ENCODE measurements at places on chromosomes 5 and 9.

GRCh38 chr5:58360794-58361193 lies 99.1 kb downstream of the PLK2 start:
- no peak for DNase-seq

DNA sequence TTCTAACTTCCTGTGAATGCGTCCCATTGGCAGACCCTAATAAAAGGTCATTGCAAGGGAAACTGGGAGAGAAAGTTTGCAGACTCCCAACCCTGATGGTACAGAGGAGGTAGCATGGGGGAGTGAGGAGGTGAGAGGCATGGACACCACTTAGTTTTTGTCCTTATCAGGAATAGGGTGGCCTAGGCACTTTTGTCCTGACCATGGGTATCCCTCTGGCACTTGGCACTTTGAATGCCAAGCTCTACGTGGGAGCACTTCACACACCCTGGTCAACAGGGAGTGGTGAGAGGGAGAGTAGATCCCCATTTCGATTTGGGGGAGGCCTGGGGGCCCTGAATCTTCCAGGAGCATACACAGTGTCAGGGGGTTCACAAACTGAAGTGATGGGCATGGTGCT lies 75.6 kb upstream of the SH3PXD2B start:
- no peak for DNase-seq

GRCh38 chr9:123678038-123678877 lies 251.7 kb downstream of the DENND1A start:
- no peak for DNase-seq

GRCh38 chr9:114378883-114379282 lies 8.9 kb downstream of the AKNA start:
- DNase-seq = no peak

DNA sequence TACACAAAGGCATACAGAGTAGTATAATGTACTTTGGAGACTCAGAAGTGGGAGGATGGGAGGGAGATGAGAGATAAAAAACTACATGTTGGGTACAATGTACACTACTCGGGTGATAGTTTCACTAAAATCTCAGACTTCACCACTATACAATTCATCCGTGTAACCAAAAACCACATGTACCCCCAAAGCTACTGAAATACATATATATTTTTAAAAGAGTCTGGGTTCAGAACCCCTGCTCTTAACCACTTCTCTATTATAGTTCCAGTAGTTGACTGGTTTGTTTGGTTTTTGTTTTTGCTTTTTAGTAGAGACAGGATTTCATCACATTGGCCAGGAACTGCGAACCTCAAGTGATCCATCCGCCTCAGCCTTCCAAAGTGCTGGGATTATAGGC lies 22.6 kb downstream of the SGTB start:
- no peak for DNase-seq

DNA sequence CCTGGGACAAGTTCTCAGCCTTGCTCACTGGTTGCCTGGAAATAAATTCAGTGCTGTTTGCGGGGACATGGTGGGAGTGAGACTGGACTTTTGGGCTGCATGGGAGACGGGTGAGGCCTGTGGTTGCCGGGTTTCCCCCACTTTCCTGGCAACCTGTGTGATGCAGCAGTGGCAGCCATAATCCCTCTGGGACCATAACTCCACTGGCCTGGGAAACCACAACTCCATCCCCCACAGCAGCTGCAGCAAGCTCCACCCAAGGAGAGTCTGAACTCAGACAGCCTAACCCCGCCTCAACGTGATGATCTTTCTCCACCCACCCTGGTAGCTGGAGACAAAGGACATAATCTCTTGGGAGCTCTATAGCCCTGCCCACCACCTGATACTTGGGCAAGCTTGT lies 349.9 kb downstream of the PIK3R1 start:
- no peak for DNase-seq
